Activated CD8-positive, alpha-beta T cell treated with anti-CD3 and anti-CD28 coated beads for 36 hours (primary cell): ENCODE measurements at places on chromosomes 1 and 21. TPM values are rescaled to one million over a fixed set of nuclear protein-coding genes. Genes with fewer than 3 reads are reported as not detected.

DNA sequence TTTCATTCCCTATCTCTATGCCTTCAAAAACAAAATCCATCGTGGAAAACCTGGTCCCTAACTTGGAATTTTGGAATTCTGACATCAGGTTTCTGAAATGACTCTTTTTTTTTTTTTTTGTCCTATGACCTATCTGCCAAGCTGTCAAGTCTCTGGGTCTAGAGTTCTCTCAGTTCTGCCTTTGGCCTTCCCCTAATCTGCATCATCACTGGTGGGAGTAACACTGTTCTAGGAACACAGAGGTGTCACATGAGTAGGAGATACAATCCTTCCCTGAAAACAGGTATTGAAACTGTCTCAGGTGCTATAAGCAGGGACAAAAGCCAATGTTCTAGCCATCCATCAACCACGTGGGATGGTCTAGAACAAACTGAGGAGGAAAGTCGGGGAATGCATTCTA is 142.0 kb upstream of the ATP1B1 start:
- DNase-seq = no peak

GRCh38 chr1:226708967-226709396 is 30.1 kb downstream of the ITPKB start:
- no peak for DNase-seq

DNA sequence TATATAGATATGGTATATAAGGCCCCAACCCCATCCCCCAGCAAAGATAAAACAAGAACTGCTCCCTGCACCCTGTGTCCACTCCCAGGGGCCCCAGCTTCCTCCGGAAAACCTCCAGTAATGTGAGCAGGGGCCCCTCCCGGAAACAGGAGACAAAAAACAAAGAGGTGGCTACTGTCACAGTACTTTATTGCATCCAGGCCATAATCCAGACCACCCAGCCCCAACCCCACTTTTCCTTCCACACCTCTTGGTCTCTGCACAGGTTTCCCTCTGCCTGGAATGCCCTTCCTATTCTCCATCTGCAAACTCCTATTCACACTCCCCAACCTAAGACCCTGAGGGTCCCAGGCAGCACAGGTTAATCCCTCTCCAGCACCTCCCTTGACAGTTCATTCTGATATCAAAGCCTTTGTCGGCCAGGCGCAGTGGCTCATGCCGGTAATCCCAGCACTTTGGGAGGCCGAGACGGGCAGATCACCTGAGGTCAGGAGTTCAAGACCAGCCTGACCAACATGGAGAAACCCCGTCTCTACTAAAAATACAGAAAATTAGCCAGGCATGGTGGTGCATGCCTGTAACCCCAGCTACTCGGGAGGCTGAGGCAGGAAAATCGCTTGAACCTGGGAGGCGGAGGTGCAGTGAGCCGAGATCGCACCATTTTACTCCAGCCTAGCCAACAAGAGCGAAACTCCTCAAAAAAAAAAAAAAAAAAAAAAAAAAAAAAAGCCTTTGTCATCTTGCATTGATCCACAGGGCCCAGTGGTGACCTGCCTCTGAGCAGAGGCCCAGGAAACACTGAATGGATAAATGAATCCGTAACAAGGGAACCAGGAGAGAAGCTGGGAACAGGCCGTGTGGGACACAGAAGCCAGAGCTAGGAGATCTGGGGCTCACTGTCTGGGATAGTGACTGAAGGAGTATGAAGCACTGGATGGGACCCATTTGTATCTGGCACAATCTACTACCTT is 2.3 kb upstream of the AUNIP start:
- no peak for DNase-seq

DNA sequence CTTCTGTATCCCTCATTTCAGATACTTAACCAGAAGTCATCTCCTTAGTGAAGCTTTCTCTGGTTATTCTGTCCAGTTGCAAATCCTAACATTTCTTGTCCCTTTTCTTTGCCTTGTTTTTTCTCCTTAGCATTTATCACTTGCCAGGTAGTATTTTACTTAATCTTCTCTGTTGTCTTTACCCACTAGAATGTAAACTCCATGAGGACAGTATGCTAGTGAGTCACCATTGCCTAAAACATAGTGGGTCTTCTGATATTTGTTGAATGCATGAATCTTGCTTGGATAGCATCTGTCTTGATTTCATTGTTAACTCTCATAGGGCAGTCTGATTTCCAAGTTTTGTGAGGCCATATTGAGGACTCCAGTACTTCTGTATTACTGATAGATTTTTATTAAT is 9.6 kb downstream of the CAPZA1 start:
- no peak for DNase-seq

DNA sequence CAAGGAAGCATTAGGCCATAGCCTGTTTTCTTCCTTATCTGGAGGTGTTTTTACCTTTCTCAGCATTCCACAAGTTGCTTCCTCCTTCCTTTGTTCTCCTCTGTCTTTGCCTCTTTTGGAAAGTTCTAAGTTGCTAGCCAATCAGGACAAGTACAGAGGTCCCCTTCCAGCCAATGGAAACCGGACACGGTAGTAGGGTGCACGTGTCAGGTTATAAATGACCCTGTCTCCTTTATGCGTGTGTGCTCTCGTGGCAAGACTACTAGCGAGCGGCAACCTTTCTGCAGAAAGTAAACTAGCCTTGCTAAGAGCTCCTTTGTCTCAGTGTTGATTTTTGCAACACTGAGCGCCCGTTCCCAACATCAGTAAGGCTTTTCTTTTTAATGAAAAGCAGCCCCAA is 1.5 kb upstream of the ACADM start:
- no peak for DNase-seq

DNA sequence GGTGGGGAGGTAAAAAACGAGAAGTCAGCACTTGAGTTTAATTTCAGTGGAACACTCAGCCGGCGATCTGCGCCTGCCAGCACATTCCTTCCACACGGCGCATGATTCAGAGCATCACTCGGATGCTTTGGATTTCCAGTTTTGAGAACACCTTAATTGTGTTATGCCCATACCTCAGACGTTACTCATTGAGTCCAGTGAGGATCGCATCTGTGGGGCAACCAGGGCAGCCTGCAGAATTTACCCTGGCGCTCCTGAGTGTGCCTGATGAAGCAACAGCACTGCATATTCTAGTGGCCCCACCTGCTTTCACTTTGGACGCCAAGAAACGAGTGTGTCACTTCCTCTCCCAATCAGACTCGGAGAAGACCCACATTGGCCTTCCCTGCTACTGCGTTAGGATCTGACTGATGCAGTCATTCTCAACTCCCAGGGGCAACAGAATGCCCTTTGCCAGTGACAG is 19.9 kb downstream of the FAM89A start:
- DNase-seq = peak; percentile 9

- DNase-seq = no peak
These were observed 16.1 kb upstream of the KCNA3 start for GRCh38 chr1:110690709-110691365.

DNA sequence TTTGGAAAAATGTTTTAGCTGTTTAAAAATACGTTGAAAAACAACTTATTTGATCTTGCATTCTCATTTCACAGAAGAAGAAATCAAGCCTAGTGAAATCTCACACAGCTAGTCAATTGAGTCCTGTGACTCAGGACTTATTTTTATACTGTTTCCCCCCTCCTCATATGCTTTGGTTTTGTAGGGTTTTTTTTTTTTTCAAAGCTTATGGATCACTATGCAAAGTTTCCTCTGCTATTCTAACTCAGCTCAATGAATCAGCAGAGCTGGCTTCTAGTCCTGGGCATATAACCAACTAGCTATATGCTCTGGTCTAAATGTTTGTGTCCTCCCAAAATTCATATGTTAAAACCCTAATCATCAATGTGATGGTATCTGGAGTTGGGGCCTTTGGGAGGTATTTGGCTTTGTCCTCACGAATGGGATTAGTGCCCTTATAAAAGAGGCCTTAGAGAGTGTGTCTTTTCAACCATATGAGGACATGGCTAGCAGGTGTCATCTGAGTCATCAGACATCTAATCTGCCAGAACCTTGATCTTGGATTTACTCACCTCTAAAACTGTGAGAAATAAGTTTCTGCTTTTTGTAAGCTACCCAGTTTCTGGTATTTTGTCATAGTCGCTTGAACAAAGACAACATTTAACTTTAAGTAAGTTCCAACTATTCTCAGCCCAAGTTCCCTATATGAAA is 317.2 kb upstream of the C1orf87 start:
- no peak for DNase-seq

- DNase-seq = no peak
These were observed 585.1 kb downstream of the PTPRC start for GRCh38 chr1:199223936-199224335.

DNA sequence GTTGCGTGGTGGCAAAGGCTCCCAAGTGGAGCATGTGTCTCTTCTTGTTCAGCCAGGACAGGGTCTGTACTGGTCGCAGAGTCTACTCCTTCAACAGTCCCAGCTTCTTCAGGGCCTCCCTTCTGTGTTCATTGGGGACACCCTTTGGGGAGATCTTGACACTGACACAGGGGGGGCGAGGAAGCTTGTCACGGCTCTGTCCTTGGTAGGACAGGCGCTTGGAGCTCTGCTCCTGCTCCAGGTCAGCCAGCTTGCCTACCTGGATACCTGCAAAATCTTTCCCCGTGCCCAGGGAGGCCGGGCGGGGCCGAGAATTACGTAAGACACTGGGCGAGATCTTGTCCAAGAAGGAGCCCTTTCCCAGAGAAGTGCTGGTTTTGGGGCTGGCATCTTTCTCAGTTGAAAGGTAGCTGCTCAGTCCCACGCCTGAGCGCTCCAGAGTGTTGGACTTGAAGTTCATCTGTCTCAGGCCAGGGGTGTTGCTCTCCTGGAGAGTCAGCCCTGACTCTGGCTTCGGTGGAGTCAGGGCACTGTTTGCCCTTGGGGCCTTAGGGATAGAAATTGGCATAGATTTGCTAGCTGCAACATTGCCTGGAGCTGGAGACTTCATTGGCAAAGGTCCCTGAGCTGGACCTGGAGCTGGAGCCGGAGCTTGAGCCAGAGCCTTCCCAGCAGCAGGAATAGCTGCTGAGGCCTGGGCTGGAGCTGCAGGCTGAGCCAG is 10.5 kb downstream of the C1orf116 start:
- no peak for DNase-seq

GRCh38 chr1:55538428-55538827 is 323.3 kb upstream of the USP24 start:
- no peak for DNase-seq

- no peak for DNase-seq
These were observed 11.8 kb upstream of the CDC14A start for GRCh38 chr1:100340494-100340893.

DNA sequence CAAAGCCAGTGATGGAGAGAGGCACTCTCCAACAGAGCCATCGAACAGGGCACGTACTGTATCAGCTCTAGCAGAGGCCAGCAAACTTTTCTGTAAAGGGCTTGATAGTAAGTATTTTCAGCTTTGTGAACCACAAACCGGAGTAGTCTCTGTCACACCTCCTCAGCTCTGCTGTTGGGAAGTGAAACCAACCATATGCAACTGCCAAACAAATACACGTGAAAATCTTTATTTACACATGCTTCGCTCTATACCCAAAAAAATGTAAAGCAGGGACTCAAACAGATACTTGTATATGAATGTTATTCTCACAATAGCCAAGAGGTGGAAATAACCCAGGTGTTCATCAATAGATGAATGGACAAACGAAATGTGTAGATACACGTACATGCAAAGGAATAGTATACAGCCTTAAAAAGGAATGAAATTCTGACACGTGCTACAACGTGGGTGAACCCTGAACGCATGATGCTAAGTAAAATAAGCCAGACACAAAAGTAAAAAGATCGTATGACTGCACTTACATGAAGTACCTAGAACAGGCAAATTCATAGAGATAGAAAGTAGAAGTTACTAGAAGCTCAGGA is 39.0 kb downstream of the SETD4 start:
- no peak for DNase-seq

DNA sequence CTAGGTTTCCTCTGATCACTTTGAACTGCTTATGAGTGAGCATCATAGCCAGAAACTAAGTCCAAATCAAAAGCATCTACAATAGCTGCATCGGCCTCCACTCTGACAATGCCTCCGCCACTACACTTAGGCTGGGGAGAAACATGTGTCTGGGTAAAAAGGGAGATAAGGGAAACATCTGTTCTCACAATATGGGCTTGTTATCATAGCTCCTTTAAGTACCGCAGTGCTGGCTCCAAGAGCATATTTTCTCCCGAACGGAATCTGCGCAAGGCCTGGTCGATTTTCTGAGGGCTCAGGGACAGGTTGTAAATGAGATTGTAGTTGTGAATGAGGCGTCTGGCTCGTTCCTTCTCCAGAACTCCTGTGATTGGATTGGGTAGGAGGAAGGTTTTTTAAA is 63.9 kb upstream of the CYP2J2 start:
- no peak for DNase-seq

GRCh38 chr1:81142099-81142826 is 658.5 kb upstream of the ADGRL2 start:
- no peak for DNase-seq

GRCh38 chr1:164781972-164782371 is 223.0 kb downstream of the PBX1 start:
- no peak for DNase-seq

- DNase-seq = no peak
These were observed 16.8 kb downstream of the RNF19B start for GRCh38 chr1:32947669-32948389.

- no peak for DNase-seq
These were observed 39.7 kb downstream of the SKI start for GRCh38 chr1:2267862-2268261.

DNA sequence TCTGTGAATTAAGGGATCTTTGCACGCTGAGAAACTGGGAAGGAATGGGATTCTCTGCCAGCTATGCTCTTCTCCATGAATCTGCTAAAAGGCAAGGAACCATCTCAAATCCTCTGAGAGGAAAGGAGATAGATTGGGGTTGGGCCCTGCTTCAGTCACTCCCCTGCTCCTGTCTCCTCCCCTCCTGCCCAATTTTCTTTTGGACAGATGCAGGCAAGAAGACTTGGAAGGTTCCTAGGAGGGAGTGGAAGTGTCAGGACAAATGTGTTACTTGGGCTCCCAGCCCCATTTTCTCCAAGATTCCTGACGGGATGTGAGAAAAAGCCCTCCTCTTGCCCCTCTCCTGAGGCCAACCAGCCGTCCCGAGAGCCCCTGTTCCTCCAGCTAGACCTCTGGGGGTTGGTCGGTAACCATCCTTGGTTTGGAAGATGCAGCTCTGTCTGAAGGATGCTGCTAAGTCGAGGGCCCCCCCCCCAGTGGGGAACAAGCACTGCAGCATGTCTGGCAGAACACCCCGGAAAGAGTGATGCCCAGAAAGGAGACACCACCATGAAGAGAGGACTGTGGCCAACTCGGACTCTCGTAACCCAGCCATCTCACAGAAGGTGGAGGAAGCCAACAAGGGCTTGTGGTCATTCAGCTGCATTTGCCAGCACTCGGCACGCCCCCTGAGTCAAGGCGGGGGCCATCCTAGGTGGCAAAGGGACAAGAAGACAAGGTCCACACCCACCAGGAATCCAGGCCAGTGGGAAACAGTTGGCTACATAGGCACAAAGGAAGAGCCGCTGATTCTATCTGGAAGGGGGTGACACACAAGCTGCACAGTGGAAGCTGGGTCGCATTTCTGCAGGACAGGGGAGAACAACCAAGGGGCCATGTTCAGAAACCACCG is 43.7 kb downstream of the CDK18 start:
- no peak for DNase-seq

- DNase-seq = no peak
These were observed 43.7 kb downstream of the GNG12 start for GRCh38 chr1:67789551-67789950.

The C1QB gene
- total RNA-seq = not detected

The SHCBP1L gene
- total RNA-seq = not detected

The PLEKHN1 gene
- 1.0 TPM for total RNA-seq

The ITSN1 gene
- total RNA-seq = 4.4 TPM

The AHCTF1 gene
- total RNA-seq = 45.3 TPM

The LIPI gene
- total RNA-seq = not detected

The RGS7 gene
- total RNA-seq = not detected

The IL22RA1 gene
- not detected for total RNA-seq

The UMODL1 gene
- not detected for total RNA-seq

The LAD1 gene
- total RNA-seq = not detected

The RNU1-1 gene
- 820 TPM for total RNA-seq

The SPATA1 gene
- total RNA-seq = 3.0 TPM
